ENCODE measurements at places on chromosomes 6 and 20.
A peak's percentile ranks its signal among the peaks of the same experiment; 100 is the strongest.

GRCh38 chr6:148251891-148252290, 90.7 kb upstream of the SASH1 start:
- no peak for DNase-seq

GRCh38 chr6:125363039-125363823, 61.5 kb upstream of the HDDC2 start:
- peak; percentile 62 for DNase-seq

GRCh38 chr6:144893680-144894151, 608.6 kb downstream of the UTRN start:
- DNase-seq, result no peak

DNA sequence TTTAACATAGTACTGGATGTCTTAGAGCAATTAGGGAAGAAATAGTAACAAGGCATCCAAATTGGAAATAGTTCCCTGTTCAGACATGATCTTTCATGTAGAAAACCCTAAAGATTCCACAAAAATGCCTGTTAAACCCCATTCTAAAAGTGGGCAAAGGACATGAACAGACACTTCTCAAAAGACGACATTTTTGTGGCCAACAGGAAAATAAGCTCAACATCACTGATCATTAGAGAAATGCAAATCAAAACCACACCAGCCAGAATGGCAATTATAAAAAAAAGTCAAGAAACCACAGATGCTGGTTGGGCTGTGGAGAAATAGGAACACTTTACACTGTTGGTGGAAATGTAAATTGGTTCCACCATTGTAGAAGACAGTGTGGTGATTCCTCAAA, 109.9 kb upstream of the MOCS1 start:
- DNase-seq, result no peak

DNA sequence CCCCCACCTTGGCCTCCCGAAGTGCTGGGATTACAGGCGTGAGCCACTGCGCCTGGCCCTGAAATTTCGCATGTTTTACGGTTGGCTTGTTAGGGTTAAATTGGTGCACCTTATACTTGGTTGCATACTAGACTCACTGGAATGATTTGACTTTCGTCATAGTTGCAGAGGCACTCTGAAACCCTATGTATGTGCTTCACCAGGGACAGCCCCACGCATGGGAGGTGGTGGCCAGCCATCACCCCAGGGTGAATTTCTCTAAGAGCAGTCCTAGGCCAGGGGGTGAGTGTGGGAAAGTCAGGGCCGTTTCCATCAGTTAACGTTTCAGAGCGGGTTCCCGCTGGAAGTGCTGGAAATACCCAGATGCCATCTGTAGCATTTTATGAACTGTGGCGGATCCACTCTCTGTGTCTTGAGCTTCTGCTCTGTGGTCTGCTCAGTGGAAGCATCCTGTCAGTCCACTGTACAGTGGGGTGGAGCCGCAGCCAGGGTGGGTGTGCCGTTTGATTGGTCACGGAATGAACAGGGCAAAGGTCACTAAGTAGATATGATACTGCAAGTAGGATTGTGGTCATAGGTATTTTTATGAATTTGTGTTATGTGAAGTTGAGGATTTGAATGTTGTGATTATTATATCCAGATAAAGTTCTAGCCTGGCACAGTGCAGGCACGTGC, 13.2 kb downstream of the DNAJC5 start:
- DNase-seq, result no peak

GRCh38 chr20:58485393-58485792, 29.8 kb downstream of the APCDD1L start:
- DNase-seq, result no peak

GRCh38 chr6:132487762-132488161, 25.2 kb downstream of the STX7 start:
- DNase-seq, result no peak

GRCh38 chr6:68024570-68025269, 610.4 kb upstream of the ADGRB3 start:
- DNase-seq, result no peak

- DNase-seq, result no peak
Measured at GRCh38 chr20:63834491-63834880, 3.4 kb upstream of the ZBTB46 start.

GRCh38 chr20:62365814-62366369, 1.2 kb downstream of the LAMA5 start:
- no peak for DNase-seq

DNA sequence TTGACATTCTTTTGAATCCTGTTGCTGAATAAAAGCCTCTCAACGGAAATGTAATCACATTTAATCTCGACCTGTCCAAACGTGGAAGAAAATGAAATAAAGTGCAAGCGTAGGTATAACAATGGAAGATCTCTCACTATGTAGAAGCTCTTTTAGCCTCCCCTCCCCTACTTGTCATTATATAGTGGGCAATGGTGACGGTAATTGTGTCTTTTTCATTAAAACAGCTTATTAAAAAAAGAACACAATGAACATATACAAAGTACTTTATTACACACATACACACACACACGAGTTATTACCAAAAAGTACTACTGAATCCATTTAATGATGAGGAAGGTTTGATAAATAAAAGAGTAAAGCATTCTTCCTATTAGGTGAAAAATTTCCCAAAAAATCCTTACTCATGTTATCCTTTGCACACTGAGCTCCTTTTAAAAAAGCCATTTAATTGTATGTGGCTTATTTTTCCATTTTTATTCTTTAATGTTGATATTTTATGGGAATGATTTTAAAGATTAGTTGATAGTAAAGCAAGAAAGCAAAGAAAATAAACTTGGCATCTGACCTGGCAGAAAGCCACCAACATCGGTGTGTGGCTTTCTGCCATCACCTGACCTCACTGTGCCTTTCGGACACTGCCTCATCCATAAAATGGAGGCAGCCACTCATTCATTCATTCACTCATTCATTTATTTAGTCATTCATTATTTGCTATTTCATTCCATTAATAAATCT, 493 bp upstream of the SGK1 start:
- DNase-seq, result no peak

DNA sequence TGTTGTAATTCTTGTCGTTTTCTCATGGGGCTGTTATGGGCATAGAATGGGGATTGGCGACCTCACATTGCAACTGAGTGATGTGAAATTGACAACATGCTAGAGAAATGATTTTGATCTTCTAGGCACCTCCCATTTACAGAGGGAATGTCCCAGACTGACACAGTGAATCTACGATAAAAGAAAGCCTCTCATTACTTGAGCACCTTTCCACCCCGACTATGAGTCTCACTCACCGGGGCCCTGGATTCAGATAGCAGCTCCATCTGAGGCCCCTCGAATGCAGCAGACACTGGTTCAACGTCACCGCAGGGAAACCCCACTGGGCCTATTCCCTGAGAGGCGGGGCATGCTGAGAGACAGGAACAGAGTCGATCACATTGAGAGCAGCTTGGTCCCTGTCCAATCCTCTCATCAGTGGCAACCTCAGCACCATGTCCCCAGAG, 49.1 kb downstream of the NFATC2 start:
- no peak for DNase-seq

GRCh38 chr20:2814587-2815051, at the start of gene C20orf141:
TSS of gene C20orf141 (plus strand) at chr20:2814987. CDS start at chr20:2815185, 198 bp downstream.
- peak; percentile 100 for DNase-seq

GRCh38 chr20:36526521-36527011, 14.8 kb upstream of the MYL9 start:
- no peak for DNase-seq

DNA sequence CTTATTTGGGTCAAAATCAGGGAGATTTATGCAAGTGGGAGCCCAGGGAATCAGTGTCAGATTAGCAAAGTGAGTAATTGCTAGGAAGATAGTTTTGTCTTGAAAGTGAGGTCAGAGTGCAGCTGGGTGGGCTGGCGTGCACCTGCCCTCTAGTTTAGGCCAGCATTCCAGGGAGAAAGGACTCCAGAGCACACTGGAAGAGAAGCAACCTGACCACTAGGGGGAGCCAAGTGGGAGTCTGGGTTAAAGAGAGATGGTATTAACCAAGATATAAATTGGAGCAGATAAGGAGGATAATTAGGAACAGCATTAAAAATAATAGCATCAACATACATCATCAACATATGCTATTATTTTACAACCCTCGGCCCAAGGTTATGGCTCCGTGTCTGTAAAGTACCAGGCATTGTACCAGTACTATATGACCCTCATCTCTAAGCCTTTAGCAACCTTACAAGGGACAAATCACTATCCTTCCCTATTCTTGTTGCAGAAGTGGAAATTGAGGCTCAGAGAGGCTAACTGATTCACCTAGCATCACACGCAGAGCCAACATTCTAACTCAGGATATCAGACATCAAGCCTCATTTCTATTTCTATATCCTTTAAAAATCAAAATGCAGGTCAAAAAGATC, 57.8 kb downstream of the SLC2A10 start:
- DNase-seq, result peak; percentile 53

- DNase-seq, result no peak
Measured at GRCh38 chr20:57584768-57585461, 24.0 kb downstream of the PCK1 start.

- DNase-seq, result no peak
Measured at GRCh38 chr20:62445553-62446340, 18.4 kb upstream of the RBBP8NL start.

GRCh38 chr20:14963262-14963663, 625.9 kb upstream of the FLRT3 start:
- DNase-seq, result peak; percentile 37

- no peak for DNase-seq
Measured at GRCh38 chr20:48154040-48154765, 368.9 kb upstream of the SULF2 start.
